ENCODE measurements at places on chromosomes 5 and 9.

DNA sequence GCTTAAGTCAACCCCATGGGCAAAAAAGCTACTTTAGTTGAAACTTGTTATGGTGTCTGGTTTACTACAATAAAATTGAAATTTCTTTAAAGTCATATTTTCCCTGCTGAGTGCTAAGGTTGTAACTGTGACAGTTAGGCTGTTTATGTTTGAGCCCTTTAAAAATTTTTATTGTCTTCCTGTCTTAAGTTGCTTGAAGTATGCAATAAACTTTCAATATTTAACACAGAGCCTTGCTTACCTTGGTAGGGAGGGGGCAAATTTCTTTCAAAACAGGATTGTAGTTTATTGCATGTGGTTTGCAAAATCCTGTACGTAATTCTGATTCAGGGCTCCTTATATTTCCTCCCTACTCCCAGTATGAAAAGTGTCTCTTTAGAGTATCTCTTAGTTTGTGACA lies 465.5 kb upstream of the ACTBL2 start:
- no peak for DNase-seq

- no peak for DNase-seq
Measured at GRCh38 chr5:154737667-154738320, 17.4 kb upstream of the LARP1 start.

GRCh38 chr9:37381094-37381741 lies 41.3 kb upstream of the GRHPR start:
- no peak for DNase-seq

DNA sequence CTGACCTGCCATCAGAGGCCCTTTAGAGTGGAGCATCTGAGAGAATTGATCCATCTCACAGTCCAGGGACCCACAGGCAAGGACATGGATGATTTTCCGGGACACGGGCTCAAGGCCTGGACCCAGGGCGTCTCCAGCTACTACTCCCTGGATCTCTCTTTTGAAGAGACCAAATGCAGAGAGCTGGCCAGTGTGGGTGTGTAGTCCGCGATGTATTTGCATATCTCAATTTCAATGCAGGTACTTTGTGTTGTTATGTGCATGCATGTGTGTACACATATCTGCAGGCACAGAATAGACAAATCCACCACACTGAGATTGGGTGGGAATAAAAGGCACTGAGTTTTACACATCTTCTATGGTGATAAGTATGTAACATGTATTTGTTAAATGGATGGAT lies 30.8 kb upstream of the ASTN2 start:
- DNase-seq: no peak

- DNase-seq: no peak
Measured at GRCh38 chr9:116191576-116192415, 38.2 kb downstream of the PAPPA start.

GRCh38 chr5:136963504-136963903 lies 535.6 kb downstream of the SPOCK1 start:
- no peak for DNase-seq

GRCh38 chr5:166596043-166596442 lies 1695.4 kb upstream of the WWC1 start:
- no peak for DNase-seq

- DNase-seq: no peak
Measured at GRCh38 chr9:109193974-109194556, 27.0 kb upstream of the FRRS1L start.

DNA sequence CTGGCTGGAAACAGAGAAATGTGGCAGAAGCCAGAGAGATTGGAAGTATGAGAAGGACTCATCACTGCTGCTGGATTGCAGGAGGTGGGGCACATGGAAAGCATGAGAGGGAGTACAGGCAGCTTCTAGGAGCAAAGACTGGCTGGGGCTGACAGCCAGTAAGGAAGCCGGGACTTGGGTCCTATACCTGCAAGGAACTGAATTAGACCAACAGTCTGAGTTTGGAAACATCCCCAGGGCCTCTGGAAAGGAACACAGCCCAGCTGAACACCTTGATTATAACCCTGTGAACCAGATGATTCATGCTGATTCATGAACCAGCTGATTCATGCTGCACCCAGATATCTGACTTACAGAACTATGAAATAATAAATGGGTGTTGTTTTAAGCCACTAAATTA lies 93.4 kb downstream of the OSTF1 start:
- DNase-seq: no peak

GRCh38 chr5:1824109-1824821 lies 23.1 kb downstream of the NDUFS6 start:
- no peak for DNase-seq

- DNase-seq: no peak
Measured at GRCh38 chr9:71680189-71680980, 87.9 kb downstream of the CEMIP2 start.

DNA sequence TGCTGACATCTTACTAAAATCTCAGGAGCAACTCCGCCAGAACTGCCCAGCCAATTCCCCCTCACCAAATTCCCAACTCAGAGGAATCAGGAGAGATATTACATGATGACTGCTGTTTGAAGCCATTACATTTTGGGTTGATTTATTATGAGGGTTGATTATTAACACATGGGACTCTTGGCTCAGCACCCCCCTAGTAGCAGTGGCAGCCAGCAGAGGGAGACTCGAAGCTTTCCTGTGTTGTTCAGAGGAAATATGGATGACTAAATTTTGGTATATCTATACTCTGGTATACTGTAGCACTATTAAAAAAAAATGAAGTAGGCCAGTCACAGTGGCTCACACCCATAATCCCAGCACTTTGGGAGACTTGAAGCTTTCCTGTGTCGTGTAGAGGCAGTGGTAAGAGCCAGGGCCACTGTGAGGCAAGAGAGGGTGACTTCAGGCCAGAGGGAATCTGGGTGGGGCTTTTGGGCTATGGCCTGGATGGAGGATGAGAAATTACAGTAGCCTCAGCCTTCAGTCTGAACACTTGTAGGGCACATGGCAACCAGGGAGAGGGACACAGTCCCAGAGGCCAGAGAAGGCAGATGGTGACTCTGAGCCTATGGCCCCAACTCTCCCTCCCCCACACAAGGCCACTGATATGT lies 111.4 kb downstream of the LHX2 start:
- DNase-seq: no peak

- no peak for DNase-seq
Measured at GRCh38 chr5:181200816-181201215, 4.2 kb downstream of the TRIM7 start.

GRCh38 chr9:21964925-21965385 lies 29.2 kb downstream of the CDKN2A start:
- peak; percentile 50 for DNase-seq

DNA sequence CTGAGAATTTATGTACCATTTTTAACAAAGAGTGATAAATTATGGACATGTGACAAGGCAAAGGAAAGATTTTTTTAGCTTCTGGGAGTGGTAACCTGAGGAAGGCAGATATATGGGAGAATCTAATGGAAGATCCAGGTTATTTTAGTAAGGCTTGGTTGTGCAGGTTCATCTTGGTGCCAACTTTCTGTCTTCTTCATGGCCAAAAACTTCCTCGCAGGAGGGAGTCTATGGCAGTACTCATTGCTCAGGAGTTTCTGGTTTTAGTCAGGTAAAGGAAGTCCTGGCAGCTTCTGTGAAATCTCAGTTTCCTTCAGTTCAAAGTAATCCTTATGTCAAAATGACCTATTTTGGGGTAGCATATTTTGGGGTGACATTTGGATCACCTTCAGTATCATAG lies 248.3 kb upstream of the KCNN2 start:
- DNase-seq: no peak

- no peak for DNase-seq
Measured at GRCh38 chr5:151862811-151863472, 61.7 kb downstream of the GLRA1 start.

GRCh38 chr5:135174315-135175096 lies 140.5 kb upstream of the PITX1 start:
- no peak for DNase-seq

DNA sequence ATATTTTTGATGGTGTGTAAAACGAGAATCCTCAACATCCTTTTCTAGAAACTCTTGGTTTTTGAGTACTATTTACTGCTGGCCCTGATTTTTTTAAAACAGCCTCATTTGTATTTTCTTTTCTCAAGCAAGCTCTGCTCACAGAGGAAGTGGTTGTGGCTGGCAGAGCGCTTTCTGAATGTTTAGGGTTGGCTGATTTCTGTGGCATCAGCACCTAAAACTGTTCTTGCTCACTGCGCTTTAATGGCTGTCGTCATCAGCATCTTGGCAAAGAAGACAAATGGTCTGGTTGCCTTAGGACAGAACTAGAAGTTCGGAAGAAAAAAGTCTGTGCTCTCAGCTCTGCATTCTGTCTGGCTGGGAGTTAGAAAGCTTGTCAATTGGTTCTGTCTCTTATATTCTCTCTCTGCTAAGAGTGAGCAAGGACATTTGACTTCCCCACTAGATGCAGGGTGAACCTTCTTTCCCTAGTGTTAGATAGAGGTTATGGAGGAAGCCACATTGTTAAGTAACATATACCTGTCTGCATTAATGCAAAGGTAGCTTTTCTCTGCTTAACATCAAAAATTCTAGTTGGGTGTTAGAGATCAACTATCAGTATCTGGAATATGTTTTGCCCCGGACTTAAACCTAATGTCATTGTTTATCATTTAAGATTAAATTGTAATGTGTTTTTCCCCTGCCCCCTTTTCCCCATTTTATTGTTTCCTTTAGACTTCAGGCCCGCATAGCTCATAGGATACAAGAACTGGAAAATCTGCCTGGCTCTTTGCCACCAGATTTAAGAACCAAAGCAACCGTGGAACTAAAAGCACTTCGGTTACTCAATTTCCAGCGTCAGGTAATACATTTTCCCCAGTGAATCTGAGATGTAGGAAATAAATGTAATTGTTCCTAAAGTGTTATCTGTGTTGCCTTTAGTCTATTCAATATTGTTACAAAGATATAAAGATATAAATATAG lies 39.0 kb downstream of the SMARCA2 start:
- peak; percentile 35 for DNase-seq

DNA sequence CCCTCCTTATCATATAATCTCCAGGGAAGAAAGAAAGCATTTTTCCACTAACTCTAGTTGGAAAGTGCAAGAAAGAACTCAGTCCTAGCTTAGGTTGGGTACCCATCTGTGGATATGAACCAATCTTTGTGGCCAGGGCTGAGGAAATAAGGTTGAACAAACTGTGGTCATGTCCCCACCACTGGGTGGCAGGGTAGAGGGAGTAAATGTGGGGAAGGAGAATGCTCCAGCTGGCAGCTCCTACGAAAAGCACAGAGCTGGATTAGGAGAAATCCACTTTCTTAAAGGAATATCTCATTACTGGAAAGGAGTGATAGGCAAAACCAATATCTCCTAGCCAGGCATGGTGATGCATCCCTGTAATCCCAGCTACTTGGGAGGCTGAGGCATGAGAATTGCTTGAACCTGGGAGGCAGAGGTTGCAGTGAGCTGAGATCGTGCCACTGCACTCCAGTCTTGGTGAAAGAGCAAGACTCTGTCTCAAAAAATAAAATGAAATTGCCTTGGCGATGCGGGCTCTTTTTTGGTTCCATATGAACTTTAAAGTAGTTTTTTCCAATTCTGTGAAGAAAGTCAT lies 175.1 kb downstream of the CCDC192 start:
- no peak for DNase-seq

DNA sequence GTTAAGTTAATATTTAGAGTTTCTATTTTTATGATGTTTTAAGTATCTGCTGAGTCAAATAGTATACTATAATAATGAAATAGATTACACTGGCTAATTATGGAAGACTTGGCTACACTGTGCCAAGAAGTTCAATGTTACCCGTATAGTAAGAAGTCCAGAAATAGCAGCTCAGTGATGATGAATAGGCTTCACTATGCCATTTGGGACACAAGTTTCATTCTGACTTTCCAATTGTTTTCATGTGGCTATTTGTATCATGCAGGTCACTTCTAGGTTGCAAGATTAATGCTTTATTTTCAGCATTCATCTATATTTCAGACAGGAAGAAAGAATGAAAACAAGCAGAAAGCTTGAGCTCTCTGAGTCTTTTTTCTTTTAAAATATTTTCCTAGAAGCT lies 194.5 kb upstream of the RIOK2 start:
- DNase-seq: no peak

Data from stimulated activated CD4-positive, alpha-beta T cell treated with anti-CD3 and anti-CD28 coated beads, Interleukin-2, amount 100 ng/mL, for 4 hours (primary cell).